ENCODE measurements at places on chromosomes 2 and 18.
A peak's percentile ranks its signal among the peaks of the same experiment; 100 is the strongest.

DNA sequence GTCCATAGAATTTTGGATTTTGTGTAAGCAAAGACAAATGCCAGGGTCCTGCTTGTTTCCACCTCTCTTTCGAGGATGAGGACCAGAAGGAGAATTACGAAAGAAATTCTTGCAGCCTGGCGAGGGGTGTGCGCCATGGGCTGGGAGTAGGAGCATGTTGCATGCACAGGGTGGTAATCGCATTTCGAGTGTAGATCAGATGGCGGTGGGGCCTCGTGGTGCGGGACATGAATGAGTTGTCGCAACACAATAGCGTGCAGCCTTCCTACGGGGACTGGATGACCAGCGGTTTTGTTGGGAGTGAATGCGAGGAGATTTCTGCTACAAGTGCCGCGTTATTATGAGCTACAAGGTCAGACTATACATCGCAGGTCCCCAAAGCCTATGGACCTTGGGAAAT is 4.2 kb upstream of the EN1 start:
- no peak for DNase-seq

DNA sequence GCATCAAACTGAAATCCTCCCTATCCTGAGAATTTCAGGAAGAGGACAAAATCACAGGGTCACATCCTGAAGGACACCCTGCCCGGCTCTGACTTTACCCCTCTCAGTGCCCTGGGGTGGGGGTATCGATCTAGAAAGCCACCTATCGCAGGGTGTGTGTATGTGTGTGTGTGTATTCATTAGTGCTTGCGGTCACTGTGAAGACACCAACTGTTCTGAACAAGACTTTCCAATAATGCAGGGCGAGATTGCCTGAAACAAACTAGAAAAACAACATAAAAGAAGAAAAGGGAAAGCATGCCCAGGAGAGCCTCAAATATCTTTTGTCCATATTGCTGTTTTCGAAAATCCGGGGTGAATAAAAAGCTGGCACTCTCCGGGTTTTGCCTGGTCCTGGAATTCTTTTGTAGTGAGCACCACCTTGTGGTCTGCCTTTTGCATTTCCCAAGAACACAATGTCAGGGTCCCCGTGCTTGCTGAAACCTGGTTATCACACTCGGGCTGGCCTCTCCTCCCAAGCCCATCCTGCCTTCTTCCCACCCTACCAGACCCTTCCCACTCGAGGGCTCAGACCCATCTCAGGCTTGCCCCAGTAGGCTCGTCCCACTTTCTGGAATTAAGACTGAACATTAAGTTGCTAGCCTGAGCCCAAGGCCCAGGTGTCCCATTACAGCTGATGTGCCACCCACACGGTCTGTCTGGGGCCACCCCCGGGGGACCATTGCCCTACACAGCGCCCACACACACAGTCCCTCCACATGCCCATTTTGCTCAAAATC is 25.0 kb upstream of the COPS8 start:
- DNase-seq, result no peak

DNA sequence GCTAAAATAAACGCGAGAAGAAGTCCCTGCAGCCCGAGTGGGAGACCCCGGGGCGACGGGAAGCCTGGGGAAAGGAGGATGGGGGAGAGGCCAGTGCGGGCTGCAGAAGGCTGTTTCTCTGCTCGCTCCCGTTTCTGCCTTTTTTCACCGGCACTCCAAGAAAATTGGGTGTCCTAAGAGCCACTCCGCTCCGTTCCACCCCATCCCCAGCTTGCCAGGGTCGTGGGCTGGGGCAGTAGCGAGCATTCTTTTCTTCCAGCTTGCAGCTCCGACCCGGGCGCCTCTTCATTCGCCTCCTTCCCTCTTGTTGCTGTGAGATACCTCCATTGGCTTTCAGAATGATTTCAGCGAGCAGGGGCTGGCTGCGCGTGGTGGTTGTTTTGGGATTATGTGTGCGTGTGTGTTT is 1.1 kb downstream of the HOXD3 start:
- no peak for DNase-seq

DNA sequence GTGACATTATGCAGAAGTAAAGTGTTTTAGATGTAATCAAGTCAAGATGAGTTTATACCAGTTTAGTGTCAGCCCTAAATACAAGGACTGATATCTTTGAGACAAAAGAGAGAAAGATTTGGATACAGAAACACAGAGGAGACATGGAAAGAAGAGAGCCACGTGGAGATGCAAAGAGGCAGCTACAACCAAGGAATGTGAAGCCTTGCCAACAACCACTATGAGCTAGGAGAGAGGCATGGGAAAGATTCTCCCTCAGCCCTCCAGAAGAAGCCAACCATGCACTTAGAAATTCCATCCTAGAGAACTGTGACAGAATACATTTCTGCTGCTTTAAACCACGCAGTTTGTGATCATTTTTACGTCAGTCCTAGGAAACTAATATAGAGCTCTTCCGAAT is 217.2 kb downstream of the DOK6 start:
- no peak for DNase-seq

- DNase-seq, result no peak
Observed at GRCh38 chr2:36351736-36352349, 3.7 kb upstream of the CRIM1 start.

- no peak for DNase-seq
Observed at GRCh38 chr18:74288041-74288440, 3.7 kb downstream of the CYB5A start.

DNA sequence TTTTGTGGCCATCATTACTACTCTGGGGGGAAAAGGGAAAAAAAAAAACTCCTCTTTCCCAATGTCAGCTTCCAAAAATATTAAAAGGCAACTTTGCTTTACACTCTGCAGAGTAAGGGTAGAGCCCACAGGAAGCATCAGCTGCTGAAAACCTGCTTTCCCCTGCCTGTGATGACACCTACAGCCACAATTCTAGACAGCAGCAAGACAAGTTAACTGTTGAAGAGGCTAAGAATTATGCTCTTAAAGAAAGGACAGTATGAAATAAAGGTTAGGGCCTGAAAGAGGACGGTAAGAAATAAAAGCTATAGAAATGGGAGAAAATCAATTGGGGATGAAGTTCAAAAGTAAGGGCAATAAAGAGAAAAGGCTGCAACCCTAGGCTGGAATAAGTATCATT is 3.0 kb downstream of the PDE11A start:
- no peak for DNase-seq

- DNase-seq, result no peak
Observed at GRCh38 chr18:36450264-36450663, 152.8 kb downstream of the FHOD3 start.

DNA sequence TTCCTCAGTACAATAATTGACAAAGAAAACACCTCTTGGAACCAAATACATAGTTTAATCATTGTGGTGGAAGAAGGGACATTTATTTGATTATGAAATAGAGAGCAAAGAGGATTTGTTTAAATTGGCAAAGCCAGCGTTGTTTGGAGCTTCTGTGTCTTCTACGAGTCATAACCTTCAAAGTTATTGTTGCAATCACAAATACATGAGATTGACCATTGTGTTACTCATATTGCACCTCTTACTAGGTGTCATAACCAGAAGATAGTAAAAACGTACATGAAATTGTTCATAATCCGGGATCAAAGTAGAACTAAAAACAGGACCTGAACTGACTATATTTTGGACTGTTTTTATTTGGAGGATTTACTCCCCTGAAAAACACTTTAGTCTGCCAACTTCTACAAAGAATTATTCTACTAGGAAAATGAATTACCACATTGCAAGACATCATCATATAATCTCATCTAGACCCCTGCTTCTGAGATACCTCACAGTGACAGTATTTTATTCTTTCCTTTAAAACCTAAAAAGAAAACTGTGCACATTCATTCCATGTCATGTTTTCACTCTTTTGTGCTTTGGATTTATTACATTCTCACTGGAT is 151.7 kb upstream of the KLF7 start:
- no peak for DNase-seq

- no peak for DNase-seq
Observed at GRCh38 chr2:215654148-215654819, 218.4 kb upstream of the FN1 start.

- DNase-seq, result no peak
Observed at GRCh38 chr2:27844821-27845255, 45.3 kb downstream of the RBKS start.

GRCh38 chr2:70124983-70125480 is 37.8 kb downstream of the PCBP1 start:
- peak; percentile 56 for DNase-seq

GRCh38 chr2:159133797-159134196 is 152.7 kb downstream of the WDSUB1 start:
- DNase-seq, result no peak

DNA sequence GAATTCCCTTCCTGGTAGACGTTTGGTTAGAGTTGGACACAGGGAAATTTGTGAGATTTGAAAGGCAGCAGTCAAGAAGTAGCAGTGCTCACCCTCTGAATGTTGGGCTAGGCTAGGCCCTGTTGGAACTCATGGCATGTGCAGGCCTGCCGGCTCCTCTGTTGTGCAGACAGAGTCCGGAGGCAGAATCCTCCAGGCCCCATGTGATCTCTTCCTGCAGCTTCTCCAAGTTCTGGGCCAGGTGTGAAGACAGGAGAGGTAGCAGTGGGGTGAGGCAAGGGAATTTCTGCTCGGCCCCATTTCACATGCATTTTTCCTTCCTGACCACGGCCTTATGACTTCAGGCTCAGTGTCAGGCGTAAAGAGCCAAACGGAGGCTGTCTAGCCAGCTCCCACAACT is 36.9 kb upstream of the RAB31 start:
- no peak for DNase-seq

DNA sequence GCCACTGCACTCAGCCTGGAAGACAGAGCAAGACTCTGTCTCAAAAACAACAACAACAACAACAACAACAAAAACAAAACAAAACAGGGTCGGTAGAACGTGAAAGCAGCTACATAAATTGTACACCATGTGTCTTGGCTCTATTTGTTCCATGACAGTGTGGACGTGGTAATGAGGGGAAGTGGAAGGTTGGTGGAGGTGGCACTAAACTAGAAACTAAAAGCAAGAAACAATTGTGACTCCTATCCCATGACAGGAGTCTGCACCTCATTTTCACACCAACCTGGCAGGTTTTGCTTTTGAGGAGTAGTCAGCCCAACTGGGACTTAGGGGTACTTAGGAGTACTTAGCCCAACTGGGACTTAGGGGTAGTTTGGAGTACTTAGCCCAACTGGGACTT is 62.5 kb upstream of the MRPS9 start:
- DNase-seq, result no peak

- DNase-seq, result no peak
Observed at GRCh38 chr18:11324956-11325882, 175.8 kb upstream of the PIEZO2 start.

DNA sequence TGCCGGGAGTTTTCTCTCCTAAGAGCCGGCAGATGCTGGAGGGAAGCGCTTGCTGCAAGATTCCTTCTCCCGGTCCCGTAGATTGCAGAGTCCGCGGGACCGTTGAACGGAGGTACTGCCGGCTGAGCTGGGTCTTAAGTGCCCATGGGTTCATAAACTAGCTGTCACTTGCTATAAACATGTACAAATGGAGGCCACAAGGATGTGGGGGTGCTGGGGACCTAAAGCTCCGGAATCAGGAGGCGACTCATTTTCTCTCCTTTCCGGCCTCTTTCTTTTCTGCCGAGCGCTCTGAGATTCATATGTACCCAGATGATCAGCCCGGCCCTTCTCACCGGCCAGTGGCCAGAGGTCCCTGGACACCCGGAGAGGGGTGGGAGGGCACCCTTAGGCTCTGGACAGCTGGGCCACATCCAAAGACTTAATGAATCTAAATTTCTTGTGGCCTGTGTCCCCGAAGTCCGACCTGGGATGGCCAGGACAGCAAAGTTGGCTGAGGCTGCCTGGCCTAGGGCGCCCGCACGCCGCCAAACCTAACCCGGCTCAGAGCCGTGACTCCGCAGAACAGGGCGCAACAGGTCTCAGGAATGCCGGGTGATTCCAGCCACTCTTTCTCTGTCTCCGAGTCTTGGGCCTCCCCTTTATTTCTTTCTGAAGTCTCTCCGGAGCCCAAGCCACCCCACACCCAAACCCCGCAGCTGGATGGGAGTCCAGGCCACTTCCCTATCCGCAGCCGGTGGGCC is 2.4 kb upstream of the PAX3 start:
- DNase-seq, result no peak

GRCh38 chr2:45567288-45567963 is 43.6 kb downstream of the SRBD1 start:
- no peak for DNase-seq

DNA sequence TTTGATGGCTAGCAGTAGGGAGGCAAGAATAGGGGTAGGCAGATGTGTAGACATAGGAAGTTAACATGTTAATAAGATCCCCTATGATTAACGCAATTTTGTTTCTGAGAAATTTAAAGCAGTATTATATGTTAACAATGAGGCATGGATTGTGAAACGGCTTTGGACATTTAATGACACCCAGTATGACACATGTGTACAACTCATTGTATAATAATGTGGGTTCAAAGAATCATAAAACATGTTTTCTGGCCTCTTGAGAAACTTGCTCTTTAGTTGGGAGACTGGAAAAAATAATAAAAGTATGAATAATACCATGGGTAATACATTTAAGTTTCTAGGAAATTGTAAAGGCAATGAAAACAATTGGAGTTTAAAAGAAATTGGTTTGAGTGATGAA is 332.1 kb upstream of the CDH20 start:
- DNase-seq, result no peak

- no peak for DNase-seq
Observed at GRCh38 chr2:235411905-235412485, 81.8 kb upstream of the AGAP1 start.

DNA sequence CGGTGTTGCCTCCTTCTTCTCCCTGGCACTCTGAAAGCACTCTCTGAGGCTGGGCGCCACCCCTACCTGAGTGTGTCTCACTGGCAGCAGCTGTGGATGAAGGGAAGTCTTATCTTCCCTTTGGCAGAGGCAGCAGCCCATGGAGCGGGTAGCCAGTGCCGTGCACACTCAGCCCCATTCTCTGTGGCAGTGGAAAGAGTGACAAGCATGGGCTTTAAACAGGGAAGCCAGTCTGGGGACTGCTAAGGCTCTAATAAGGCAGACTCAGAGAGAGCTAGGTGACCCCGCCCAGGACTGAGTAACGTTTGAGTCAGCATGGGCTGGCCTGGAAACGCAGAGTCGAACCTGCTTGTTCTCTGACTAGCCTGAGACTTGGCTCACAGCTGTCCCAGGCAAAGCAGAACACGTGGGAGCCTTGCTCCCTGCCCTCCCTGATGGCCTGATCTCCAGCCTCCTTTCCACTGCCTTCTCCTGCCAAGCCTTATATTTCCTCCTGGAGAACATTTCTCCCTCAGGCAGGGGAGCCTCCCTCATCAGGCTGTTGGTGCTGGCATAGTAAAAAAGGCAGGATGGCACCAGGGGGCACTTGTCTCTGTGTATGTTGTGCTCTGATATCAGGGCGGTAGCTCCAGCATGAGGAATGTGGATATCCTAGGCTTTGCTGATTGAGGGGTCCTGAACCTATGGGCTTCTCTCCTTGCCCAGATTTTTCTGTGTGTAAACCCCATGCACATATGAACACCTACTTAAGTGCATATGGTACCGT is 93.9 kb upstream of the LGALSL start:
- no peak for DNase-seq

- no peak for DNase-seq
Observed at GRCh38 chr2:189683348-189683747, 8.9 kb downstream of the ANKAR start.

- no peak for DNase-seq
Observed at GRCh38 chr2:181253438-181253837, 203.7 kb upstream of the ITGA4 start.

- peak; percentile 81 for DNase-seq
Observed at GRCh38 chr2:128090945-128091725, at the start of gene UGGT1. Gene UGGT1, plus strand, starts transcription at chr2:128091200. Its CDS starts 158 bp downstream, at chr2:128091358.

- DNase-seq, result no peak
Observed at GRCh38 chr2:76491503-76491902, 780.8 kb upstream of the GCFC2 start.

- DNase-seq, result peak; percentile 43
Observed at GRCh38 chr2:236569573-236569973, at the start of gene ACKR3. Gene ACKR3, plus strand, starts transcription at chr2:236569825. Its CDS starts 10,641 bp downstream, at chr2:236580466.

Data from stimulated activated CD4-positive, alpha-beta T cell treated with anti-CD3 and anti-CD28 coated beads, Interleukin-15, amount 100 ng/mL, for 1 hour (primary cell).